CD4-positive, alpha-beta T cell treated with Interleukin-10 for 1 hour (primary cell): ENCODE measurements at places on chromosomes 1 and 21.

GRCh38 chr1:177928194-177928593 lies 41.7 kb downstream of the SEC16B start:
- no peak for DNase-seq

- DNase-seq = no peak
Measured at GRCh38 chr1:53260631-53261247, 22.4 kb upstream of the MAGOH start.

DNA sequence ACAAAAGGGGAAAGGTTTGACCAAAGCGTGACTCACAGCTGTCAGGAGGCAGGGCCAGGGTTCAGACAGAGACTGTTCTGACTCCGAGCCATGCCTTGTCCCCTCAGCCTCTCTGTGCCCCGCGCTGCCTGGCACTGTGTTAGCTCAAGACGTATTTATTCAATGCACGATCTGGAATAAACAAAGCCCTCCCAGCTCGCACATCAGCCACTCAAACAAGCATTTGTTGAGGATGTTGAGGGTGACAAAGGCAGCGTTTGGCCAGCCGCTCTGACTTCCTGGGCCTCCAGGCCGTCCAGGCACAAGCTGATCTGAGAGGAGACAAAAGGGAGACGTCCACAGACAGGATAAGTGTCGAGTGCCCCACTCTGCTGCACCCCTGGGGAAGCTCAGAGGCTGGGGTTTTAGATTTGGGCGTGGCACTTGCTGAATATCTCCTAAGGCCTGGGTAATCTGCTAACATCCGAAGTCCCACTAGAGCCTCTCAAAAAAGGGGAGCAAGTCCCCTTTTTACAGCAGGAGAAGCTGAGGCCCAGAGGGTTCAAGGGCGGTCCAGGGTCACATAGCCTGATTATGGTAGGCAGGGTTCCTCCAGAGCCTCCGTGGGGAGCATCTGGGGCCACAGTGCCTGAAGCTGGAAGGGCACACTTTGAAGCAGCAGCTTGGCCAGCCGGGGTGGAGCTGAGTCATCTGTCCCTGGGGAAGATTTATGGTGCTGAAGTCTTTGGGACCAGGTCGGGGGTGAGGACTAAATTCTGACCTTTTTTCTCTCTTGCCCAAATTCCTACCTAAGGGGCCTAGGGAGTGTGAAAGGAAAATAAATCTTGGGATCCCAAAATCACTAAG lies 95.9 kb downstream of the SPSB1 start:
- no peak for DNase-seq

DNA sequence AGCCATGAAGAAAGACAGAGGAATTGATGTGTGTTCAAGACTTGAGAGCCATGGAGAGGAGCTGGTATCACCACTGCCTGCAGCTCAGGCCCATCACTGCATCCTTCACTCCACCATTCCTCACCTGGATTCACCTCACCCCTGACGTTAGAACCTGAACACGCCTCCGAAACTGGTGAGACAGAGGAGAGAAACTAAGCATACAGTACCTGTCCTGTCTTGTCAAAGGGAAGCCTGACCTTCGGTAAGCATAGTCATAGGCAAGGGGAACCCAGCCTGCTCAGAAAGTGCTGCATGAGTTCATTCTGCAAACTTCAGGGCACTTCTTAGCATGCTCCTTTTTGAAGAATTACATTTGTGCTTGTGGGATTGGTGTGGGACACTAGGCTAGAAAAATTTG lies 425.8 kb downstream of the DSCAM start:
- DNase-seq = no peak

DNA sequence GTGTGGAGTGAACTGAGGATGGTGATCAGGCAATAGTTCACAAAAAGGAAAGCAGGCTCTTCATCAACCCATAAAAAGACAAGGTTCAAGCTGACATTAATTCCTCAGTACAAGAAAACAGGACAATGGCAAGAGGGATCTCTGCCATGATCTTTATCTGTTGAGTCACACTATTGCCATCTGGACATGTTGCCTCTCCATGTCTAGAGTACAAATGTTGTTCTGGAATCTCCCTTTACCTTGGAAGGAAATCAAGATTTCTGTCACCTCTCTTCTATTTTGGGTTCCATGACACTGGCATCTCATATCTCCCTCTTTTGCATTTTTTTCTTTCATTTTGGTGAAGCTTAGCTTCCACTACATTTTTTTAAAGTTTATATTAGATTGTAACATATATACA lies 329.1 kb downstream of the USP25 start:
- DNase-seq = no peak

- DNase-seq = no peak
Measured at GRCh38 chr1:35269201-35269988, 886 bp downstream of the ZMYM4 start.

DNA sequence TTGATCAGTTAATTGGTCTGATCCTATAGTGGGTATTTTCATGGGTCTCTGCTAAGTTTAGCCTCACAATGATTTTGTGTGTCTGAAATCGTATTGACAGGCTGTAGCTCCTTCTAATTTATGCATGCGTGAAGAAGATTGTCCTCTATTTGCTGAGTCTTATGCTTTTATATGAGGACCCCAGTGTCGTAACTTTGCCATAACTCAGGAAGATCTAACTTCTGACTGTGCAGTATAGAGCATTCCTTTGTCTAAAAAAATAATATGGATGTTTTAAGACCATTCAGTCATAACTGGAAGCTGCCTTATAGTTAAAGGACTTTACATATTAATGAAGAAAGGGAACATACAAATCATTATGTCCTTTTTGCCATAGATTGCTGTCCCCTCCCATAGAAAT lies 73.3 kb downstream of the CAMTA1 start:
- DNase-seq = no peak

DNA sequence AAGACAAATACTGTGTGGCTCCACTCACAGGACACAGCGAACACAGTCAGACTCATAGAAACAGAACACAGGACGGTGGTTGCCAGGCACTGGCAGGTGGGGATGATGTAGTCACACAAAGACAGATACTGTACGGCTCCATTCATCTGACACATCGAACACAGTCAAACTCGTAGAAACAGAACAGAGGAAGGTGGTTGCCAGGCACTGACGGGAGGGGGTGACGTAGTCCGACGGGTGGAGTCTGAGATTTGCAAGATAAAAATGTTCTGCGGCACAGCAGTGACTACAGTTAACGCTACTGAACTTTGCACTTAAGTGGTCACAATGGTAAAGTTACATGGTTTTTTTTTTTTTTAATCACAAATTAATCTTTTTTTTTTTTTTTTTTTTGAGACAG lies 18.7 kb downstream of the C21orf58 start:
- no peak for DNase-seq

GRCh38 chr1:247337250-247337746 lies 5.6 kb upstream of the ZNF496 start:
- no peak for DNase-seq

DNA sequence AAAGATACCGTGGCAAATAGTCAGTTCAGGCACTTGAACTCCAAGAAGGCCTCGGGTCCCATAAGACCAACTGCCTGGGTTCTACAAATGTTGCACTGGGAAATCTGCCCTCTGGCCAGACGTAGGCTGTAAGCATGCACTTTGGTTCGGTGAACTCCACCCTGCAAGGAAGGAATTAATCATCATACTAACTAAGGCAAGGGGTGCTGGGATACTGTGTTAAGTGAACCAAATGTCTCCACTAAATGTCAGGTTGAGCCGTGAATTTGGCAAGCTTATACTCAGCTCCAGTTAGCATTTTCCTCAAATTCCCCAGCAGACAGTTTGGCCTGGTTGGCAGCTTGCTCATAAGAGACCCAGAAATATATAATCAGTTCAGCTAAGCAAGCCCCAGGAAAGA lies 385.9 kb downstream of the GPATCH2 start:
- DNase-seq = no peak

- DNase-seq = no peak
Measured at GRCh38 chr1:88208389-88208788, 475.7 kb upstream of the PKN2 start.

DNA sequence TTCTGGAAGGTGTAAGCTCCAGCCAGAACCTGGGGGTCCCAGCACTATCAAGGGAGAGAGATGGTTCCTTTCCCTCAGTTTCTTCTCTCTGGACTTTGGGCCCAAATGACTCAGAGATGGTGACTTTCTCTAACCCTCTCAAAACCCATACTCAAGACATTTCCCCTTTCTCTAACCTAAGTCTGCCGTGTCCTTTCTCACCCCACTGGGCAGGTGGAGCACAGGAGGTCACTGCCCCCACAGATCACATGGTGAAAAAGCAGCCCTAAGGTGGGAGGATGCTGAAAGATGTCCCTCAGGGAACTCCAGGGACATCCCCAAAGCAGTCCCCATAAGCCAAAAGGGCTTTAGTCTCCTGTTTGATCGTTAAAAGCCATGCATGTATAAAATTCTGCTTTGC lies 173.7 kb downstream of the HIVEP3 start:
- DNase-seq = no peak

DNA sequence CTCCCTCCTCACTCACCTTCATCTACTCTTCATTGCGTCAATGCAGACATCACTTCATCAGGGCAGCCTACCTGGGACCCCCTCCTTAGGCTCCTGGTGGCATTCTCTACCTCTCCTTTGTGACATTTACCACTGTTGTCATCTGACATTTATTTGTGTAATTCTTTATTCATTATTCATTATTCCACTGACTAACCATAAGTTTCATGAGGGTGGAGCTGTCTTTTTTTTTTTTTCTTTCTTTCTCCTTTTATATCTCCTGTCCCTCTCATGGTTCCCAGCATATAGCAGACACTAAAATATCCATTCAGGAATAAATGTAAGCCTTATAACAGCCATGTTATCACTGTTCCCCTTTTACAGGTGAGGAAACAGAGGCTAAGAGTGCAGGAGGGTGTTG lies 126.8 kb downstream of the KAZN start:
- no peak for DNase-seq

GRCh38 chr21:14737922-14738321 lies 191.8 kb upstream of the SAMSN1 start:
- peak; percentile 81 for DNase-seq

- DNase-seq = no peak
Measured at GRCh38 chr1:43776043-43776761, 68.9 kb downstream of the ST3GAL3 start.

GRCh38 chr1:193338194-193338593 lies 151.8 kb upstream of the B3GALT2 start:
- no peak for DNase-seq

DNA sequence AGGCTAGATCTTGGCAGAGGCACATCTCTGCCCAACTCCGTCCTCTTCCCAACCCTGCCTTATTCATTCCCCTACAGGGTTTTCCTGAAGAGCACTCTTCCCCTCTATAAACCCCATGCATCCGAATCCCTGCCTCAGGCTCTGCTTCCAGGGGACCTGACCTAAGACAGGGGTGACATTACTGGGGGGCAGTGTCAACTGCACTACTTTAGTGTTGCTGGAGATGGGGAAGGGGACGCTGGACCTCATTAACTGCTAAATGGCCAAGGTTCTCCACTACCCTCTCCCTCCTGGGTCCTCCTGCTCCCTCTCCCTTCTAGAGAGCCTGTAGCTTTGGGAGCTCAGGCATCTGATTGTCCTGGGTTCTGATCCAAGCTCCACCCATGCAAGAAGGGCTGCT lies 126.2 kb downstream of the GRIK3 start:
- no peak for DNase-seq

DNA sequence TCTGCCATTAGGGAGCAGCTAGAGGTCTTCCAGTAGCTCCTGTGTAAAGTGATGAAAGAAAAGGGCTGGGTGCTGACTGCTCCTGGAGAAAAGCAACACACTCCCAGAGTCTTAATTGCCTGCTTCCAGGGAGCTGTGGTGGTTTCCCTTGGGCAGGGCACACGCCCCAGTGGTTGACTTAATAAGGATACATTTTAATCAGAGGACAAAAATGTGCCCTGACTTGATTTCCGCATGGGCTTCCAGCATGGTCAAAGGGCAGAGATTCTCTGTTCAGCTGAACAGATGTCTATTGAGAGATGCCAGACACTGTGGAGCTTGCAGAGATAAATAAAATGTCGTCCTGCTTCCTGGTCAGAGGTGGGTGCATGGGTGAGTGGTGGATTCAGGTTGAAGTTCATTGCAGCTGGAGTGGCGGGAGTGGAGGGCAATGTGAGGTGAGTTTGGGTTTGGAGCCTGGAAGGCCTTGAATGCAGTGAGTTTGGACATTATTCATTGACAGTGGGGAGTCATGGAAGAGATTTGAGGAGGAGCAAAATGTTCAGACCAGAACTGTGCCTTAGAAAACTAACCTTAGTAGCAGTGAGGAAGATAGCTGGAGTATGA lies 16.0 kb downstream of the QSOX1 start:
- DNase-seq = no peak

DNA sequence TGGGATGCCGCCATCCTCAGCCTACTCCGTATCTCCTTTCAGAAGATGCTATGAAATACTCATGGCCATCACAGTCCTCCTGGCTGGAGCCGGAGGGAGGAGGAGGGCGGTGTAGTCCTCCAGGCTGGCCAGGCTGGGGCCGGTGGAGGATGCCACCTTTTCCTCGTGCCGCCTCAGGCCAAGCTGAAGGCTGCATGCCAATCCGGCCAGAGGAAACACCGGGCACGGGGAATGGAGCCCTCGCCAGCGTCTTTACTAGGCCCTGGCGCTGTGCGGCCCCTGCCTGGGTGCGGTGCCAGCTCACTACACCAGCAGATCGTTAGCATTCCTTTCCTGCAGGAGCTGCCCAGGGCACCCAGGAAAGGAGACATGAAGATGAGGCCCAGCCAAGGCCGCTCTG lies 70.1 kb downstream of the CASZ1 start:
- no peak for DNase-seq

GRCh38 chr1:39575191-39576015 lies 1.2 kb downstream of the PABPC4 start:
- peak; percentile 55 for DNase-seq

DNA sequence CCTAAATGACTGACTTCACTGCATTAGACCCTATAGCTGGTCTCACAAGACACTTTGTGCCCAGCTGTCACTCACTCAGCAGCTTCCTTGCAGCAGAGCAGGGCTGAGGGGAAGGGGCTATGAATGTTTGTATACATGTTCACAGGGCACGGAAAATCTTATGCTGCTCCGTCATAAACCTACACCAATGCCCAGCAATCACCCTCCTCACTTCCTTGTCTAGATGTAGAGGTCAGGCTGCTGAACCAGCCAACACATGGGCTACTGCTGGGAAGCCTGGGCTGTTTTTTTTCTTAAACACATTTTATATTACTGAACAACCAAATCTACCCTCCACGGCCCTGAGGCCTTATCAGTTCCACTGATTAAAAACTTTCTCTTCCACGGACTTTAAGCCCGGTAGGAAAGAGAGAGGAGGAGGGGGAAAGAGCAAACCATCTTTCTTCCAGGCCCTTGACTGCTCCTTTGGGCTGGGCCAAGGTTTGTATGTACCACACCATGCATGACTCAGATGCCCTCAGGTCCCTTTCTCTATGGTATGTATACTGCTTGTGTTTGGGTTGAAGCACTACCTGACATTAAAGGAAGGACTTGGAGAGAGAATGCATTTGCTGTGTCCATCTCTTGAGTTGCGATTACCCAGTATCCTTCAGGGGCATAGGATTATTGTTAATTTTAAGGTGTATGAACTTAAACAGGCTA lies 12.7 kb downstream of the MTFR1L start:
- DNase-seq = no peak
